ENCODE measurements at places on chromosomes 13 and 19.

GRCh38 chr13:48123812-48124211, 28.9 kb upstream of the MED4 start:
- DNase-seq: no peak

- DNase-seq: no peak
Measured at GRCh38 chr19:18317961-18318800, 4.7 kb downstream of the LSM4 start.

GRCh38 chr13:27536361-27537101, 83.8 kb downstream of the LNX2 start:
- peak; percentile 60 for DNase-seq

DNA sequence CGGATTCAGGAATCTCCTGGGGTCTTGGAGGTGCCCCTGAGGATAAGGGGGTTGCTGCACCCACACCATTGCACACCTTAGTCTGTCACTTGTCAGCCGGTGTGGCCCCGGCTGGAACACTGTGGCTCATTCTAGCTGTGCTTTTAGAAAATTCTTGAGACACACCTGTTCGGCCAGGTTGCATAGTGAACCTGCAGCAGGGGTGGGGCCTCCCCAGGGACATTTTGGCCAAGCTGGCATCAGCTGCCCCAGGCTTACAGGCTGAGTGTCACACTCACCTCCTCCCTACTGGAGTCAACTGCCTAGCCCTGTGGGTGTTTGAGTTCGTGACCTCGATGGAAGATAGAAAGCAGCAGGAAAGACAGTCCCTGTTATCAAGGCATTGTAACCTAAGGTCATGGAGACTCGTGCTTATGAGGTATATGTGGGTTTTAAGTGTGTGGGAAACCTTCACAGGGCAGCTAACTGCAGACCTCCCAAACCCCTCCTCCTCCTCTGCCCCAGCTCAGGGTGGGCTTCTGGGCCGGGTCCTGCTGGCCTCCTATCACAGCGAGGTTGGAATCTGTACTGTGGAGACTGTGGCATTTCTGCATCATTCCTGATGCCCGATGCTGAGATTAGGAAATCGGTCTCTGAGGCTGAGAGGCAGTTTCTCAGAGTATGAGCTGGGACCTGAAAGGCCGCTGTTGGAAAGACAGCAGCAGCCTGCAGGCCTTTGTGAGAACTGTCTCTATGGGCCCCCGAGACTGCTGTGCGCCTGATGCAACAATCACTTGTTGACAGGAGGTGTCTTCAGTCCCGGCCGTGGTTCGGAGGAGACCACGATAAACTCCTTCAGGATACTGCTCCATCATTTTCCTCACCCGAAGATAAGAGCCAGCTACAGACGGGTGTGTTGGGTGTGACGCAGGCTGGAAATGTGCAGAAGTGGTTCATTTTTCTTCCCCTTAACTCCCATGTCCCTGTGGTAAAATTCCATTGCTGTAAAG, 72.2 kb downstream of the ATP11A start:
- peak; percentile 62 for DNase-seq

GRCh38 chr13:46962281-46962941, 65.6 kb upstream of the HTR2A start:
- no peak for DNase-seq

- no peak for DNase-seq
Measured at GRCh38 chr13:50073340-50073739, 58.1 kb downstream of the KCNRG start.

DNA sequence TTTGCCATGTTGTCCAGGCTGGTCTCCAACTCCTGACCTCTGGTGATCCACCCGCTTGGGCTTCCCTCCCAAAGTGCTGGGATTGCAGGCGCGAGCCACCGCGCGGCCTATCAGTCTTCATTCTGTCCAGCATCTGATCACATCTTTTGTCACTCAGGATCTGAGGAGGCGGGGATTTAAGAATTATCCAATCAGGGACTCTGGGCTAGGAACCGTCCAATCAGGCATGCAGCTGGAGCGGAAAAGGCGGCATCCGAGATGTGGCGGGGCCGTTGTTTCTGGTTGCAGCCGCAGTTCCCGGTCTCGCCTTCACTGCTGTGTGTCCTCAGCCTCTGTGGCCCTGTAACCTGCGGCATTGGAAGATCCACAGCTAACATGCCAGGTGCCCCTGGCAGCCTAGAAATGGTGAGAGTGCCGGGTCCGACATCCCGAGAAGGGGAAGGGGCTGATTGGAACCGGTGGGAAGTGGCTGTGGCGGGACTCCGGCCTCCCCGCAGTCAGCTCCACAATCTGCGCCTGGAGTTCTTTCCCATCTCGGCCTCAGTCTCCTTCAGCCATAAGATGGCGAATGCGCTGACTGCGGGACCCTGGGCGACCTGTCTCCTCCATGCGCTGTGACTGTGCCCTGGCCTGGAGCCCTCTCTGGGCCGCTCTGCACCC, at the start of gene ZNF729:
Gene ZNF729 (plus strand): TSS at position 291 of the 660 bp plus-strand sequence. CDS start 85 bp downstream, at position 376.
- DNase-seq: no peak

GRCh38 chr13:73849292-73849691, 284.9 kb downstream of the KLF12 start:
- peak; percentile 60 for DNase-seq

GRCh38 chr19:53772943-53773342, 51.2 kb downstream of the NLRP12 start:
- peak; percentile 65 for DNase-seq

GRCh38 chr13:65860306-65860705, 1369.8 kb downstream of the PCDH9 start:
- DNase-seq: no peak

GRCh38 chr13:101127741-101128353, 288.5 kb downstream of the NALCN start:
- peak; percentile 66 for DNase-seq

GRCh38 chr13:109575821-109576220, 210.6 kb downstream of the IRS2 start:
- no peak for DNase-seq

GRCh38 chr13:69287050-69287698, 820.5 kb upstream of the ATXN8OS start:
- DNase-seq: no peak
